Hypothalamus (tissue), 51 donors: ENCODE measurements at places on chromosomes 6 and 20.

DNA sequence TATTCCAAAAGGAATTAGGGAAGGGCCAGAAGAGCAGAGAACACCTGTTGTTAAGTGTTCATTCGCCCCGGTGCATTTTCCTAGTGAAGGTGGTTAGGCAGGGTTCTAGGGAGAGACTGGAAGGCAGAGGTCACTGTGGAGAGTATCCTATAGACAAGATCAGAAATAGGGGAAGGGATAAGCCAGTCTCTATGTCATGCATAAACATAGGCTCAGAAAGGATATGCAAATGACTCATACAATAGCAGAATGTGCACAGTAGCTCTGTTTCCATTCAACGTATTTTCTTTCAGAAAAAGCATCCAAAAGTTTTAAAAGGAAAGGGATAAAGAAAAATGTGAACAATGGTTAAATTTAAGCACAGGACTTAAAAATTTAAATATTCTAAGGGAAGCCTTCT, 47.4 kb downstream of the BMP6 start:
- DNase-seq: no peak

DNA sequence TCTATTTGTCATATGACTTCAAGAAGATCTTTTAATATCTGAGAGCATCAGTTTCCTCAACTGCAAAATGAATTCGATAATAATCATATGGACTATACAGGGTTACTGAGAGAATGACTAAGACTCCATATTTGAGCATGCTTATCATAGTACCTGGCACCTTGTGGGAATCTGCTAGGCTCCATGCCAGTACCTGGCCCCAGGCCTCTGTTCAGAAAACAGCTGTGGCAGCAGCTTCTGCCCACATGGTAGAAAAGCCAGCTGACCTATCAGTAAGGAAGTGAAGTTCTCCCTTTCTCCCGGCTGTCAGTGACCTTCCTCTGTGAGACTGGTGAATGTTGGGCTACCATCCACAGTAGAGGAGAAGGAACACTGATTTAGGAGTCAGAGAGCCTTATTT, 574.9 kb upstream of the CHD6 start:
- no peak for DNase-seq

DNA sequence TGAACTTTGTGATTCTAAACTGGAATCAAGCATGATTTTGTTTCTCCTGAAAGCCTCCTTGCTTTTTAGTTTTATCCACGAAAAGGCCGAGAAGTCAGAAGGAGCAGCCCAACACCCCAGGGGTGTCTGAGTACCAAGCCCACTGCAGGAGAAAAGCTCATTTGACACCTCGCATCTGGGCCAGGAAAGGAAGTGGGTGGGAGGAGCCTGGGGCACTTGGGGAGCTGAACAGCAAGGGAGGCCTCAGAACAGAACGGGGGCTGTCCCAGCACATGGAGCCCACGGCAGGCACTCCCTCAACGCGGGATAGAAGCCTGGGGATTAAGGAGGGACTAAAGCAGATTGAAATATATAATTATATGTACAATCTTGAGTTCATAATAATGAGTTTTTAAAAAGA, 6.6 kb downstream of the KIF25 start:
- DNase-seq: no peak

DNA sequence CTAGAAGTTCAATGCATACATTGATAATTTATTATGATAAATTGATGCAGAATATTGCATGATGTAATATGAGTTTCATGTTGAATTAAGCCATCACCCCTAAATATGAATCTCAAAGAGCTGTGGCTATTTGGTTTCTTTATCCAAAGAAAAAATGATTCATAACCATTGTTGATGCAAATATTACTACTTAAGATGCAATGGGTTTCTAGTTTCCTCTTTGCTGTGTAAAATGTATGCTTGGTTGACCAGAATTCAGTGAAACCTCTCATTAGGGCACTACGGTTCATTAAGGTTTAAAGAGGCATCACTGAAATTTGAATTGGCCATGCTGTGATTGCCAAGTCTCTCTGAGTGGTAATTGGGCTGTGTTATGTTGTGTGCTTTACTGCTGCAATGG, 492.5 kb upstream of the FLRT3 start:
- no peak for DNase-seq

GRCh38 chr6:81857812-81858211, 105.3 kb upstream of the TENT5A start:
- no peak for DNase-seq

DNA sequence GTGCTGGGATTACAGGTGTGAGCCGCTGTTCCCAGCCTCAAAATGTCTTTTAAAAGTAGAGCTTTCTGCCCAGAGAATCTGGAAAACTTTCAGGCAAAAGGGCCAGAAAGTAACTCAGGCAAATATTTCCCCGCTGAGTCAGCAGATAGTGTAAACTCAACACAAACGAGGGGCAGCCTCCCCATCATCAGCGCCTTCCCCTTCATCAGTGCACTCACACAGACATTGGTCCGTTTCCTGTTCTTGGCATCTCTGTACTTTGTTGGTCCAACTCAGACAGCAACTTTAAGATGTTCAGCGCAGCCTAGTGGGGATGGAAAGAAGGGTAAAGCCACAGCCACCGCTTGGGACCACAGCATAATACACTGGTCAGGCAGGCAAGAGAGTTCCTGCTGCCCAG, 69.5 kb downstream of the CSE1L start:
- DNase-seq: no peak

DNA sequence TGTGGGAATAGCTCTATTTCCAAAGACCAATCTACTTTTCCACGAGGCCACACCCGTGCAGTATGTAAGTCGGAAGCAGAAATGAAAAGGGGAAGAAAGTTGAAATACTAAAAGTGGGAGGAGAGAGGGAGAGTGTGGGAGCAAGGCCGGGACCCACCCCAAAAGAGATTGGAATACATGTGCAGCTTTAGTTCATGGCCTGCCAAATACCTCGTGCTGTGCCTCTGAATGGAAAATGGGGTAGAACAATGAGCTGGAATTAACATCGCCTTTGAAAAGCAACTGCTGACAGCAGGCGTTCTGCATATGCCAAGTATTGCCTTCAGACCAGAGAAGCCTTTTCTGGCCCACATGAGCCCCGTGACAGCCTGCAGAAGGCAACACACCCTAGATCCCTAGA, 155.6 kb downstream of the CD83 start:
- DNase-seq: no peak

GRCh38 chr6:76003686-76004085, 68.8 kb downstream of the IMPG1 start:
- no peak for DNase-seq

DNA sequence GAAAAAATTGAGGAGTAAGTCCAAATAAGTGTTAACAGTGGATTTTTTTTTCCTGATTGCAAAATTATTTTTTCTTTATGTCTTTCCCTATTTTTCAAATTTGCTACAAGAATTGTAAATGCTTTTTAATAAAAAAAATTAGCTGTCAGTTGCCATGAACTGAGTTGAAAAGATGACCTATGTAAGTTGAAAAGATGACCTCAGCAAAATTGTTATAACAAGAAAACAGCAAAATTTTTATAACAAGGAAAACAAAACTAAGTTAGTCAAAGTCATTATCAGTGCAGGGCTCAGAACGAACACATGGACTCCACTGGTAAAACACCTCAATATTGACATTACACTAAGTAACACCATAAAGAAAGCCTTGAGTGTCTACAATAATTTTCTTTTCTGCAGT, 207.0 kb upstream of the HDDC2 start:
- DNase-seq: no peak
